Stimulated activated CD4-positive, alpha-beta T cell treated with anti-CD3 and anti-CD28 coated beads, Interleukin-4, amount 100 ng/mL, for 1 hour (primary cell): ENCODE measurements at places on chromosomes 2 and 18.

- no peak for DNase-seq
These were observed 263.5 kb downstream of the EPHA4 start for GRCh38 chr2:221308507-221309066.

GRCh38 chr18:58252166-58252565 lies 208.1 kb downstream of the NEDD4L start:
- DNase-seq, result no peak

GRCh38 chr18:12844391-12844790 lies 39.6 kb downstream of the PTPN2 start:
- no peak for DNase-seq

GRCh38 chr2:218387369-218388194 lies 5.5 kb downstream of the SLC11A1 start:
- DNase-seq, result peak; percentile 7

DNA sequence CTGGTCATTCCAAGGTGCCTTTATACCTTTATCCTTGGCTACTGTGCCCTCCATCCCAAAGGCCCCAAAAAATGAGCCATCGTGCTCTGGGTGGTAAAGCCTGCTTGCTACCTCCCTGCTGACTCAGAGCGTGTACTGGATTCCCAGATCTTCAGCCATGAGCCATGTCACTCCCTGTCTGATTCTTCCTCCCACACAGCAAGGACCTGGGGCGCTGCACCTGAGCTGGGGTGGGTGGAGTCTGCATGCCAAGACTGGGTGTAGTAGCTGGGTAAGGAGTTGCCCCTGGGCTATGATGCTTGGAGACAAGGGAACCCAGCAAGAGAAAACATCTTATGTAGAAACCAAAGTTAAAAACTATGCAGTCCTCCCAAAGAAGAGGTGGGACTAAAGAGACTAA lies 37.2 kb upstream of the APCDD1 start:
- DNase-seq, result no peak

DNA sequence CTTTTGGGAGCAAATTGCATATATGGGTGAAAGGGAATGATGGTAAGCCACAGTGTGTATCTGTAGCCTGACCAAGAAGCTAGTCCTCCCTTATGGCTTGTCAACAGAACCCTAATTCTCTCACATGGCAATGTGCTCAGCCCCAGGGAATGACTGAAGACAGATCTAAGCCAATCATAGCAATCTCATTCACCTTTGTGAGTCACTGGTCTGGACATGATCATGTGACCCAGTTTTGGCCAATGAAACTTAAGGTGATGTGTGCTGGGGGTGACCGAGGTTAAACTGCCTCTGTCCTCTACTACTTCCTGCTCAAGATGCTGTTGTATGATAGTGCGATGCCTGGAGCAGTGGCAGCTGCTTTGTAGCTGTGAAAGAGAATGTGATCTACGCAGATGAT lies 491.2 kb upstream of the HS6ST1 start:
- no peak for DNase-seq

GRCh38 chr2:236980961-236981360 lies 104.7 kb upstream of the COPS8 start:
- DNase-seq, result no peak

DNA sequence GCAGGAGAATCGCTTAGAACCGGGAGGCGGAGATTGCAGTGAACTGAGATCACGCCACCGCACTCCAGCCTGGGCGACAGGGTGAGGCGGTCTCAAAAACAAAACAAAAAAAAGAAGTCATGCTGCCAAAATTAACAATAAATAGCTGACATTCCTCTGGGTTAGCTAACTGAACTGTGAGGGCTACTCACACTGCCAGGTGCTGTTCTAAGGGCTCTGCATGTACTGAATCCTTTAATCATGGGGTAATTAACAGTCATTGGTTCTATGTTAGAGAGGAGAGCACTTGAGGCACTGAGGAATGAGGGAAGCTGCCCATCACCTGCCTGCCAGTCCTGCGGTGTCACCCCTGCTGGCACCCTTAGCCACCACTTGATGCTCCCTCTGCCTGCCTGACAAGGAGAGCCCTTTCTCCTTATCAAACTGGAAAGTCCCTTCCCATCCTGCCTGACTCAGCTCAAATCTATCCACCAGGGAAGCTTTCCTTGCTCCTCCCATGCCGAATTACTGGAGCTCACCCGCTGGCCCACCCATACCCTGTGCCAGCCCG lies 73.0 kb upstream of the RIOK3 start:
- DNase-seq, result no peak

DNA sequence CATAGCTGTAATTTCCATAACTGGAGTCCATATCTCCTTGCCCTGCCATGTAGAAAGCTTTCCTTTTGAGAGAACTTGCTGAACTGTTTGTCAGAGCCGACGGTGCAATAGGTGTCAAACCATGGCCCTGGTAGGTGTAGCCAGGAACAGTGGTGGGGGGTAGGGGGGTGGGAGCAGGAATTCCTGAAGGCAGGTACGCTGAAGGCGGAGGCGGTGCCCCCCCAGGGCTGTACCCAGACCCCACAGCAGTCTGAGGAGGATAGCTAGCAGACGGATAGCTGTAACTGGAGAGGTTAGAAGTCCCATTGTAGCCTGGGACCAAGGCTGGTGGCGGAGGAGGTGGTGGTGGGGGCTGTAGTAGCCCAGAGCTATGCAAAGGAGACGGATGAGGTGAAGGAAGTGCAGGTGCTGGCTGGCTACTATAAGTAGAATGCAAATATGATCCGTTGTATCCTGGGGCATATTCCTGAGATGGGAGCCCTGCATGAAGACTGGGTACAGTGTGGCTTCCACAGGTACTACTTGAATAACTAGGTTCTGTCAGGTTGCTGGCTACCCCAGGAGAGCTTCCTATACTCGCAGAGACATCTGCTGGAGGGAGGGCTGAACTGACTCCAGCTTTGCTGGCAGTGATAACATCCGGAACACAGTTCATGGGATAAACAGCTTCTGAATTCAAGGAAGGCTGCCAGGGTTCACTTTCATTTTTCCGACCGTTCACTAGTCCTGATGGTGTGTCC lies 124.8 kb downstream of the FIGN start:
- DNase-seq, result no peak

- DNase-seq, result no peak
These were observed 86.6 kb downstream of the ACOXL start for GRCh38 chr2:110818767-110819481.

DNA sequence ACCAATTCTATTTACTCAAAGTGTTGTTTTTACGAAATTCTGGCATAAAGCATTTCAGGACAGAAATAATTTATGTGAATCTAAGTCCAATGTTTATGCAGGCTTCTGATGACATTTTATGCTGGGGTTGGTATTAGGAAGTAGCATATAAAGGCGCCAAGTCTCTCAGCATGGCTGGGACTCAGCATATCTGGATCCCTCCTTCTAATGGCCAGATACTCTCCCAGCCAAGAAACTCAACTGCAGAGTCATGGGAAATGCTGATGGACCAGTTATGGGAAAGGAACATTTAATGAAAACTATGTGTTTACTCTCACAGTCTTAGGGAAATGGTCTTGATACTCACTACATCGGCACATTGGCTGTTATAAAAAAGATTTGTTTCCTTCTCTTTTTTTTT lies 392.2 kb downstream of the ARHGAP15 start:
- no peak for DNase-seq
